ENCODE measurements at places on chromosomes 5 and 9.

DNA sequence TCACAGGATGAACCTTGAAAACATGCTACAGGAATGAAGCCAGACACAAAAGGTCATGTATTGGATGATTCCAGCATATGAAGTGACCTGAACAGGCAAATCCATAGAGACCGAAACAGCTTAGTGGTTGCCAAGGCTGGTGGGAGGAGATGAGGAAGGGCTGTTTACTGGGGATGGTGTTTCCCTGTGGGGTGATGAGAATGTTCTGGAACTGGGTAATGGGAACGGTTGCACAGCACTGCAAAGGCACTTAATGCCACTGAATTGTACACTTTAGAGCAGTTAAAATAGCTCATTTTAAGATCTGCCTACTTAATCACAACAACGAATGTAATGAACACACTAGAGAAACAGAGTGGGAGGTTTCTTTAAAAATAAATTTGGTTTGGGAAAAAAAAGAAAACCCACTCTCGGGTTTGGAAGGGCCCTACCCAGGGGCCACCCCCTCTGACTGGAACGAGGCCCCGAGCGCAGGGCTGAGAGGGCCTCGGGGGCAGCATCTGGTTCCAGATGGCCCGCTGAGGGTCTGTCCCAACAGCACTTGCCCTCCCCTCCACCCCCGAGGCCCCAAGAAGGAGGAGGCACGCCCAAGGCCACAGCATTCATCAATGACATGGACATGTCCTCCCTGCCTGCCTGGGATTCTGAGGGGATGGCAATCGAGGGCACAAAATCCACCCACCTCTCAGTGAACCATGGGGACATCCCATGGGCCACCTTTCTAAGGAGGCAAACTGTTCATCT is 31.7 kb downstream of the SARDH start:
- no peak for DNase-seq

- peak; percentile 45 for DNase-seq
Observed at GRCh38 chr5:123036391-123037103, at the start of gene PPIC. TSS of gene PPIC (minus strand) at chr5:123036725. CDS start at chr5:123036625, 100 bp downstream.

DNA sequence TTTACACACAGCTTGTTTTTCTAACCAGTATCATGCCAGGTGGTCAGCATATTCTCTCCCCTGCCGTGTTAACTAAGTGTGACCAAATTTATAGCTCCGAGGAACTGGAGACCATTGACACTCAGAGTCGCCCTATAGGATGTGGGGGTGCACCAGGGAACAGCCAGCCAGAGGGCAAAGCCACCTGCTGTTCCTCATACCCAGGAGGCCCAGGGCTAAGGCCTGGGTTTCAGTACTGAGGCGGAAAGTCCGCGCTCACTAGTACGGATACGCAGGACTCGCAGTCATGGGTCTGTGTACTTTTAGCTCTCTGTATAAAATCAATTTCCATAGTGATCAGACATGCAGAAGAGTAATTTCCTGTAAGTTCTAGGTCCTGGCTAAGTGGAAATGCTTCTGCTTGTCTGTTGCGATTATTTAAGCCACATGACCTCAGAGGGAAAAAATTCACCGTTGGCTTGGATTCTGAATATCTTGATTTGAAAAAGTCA is 247.0 kb downstream of the AOPEP start:
- no peak for DNase-seq

DNA sequence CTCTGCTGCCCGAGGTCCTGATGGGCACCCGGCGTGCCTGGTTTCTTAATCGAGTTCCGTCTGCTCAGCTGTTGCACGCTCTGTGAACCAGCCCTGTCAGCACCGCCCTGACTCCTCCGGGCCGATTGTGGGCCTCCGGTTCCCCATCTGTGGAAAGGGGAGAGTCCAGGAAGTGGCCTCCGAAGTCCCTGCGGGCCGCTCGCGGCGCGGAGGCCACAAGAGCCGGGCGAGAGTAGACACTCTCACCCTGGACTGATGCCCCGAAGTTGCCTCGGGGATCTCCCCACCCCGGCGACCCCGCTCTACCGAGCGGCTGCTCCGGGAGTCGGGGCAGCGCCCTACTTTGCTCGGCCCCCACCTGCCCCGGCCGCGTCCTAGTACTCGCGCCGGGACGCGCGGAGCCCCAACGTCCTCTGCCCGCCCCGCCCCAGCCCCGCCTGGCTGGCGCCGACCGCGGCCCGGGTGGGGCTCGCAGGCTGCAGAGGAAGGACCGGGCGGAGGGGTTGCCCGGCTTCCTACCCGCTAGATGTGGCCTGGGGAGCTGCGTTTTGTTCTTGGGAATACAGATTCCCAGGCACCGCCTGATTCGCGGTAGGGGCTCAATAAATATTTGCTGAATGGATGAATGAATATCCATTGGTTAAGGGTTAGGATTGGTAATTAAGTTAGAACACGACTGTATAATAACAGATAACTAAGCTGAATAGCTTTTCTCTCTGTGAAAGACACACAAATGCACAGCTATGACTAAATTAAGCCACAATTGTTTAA is 935 bp upstream of the ZNF367 start:
- DNase-seq = peak; percentile 60

DNA sequence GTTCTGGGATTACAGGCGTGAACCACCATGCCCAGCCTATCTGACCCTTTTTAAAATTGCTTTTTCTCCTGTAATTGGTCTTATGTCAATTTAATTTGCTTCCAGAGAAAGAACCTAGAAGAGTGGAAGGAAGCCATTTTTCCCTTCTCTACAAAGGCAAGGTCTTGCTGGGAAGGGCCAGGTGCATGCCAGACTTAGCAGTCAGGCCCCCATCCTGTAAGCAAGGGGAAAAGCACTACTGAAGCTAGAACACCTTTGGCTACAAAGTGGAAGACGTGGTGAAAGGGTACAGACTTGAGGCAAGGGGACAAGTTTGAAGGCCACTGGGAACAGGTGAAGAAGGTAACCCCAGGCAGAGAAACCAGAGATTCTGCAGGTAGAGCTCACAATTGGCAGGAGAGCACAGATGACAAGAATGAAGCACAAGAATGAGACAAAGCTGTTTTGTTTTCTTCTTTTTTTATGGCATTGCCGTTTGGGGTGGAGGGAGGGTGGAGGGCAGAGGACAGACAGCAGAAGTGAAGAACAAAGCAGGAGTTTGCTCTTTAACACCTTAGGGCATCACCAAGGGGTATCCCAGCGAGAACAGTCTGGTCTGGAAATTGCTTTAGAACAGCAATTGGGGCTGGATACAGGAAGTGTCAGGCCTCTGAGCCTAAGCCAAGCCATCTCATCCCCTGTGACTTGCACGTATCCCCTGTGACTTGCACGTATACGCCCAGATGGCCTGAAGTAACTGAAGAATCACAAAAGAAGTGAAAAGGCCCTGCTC is 72.9 kb downstream of the SERINC5 start:
- DNase-seq = no peak

DNA sequence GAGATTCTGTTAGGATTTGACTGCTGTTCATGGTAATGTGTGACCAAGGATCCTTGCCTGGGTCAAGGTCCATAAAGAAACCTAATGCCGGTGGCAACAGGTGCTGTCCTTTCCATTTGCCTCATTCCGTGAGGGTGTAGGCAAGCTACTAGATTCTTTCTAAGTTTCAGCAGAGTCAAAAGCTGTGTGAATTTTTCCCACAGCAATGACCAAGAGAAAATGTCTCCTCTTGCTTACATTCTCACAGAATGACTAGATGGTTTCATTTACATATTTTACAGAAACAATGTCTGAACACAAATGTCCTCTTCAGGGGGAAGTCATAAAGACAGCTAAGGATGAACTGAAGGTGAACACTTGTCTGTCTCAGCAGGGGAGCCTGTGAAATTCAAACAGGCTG is 75.3 kb upstream of the SV2C start:
- DNase-seq = no peak

GRCh38 chr5:76351176-76351575 is 51.9 kb upstream of the IQGAP2 start:
- DNase-seq = no peak

DNA sequence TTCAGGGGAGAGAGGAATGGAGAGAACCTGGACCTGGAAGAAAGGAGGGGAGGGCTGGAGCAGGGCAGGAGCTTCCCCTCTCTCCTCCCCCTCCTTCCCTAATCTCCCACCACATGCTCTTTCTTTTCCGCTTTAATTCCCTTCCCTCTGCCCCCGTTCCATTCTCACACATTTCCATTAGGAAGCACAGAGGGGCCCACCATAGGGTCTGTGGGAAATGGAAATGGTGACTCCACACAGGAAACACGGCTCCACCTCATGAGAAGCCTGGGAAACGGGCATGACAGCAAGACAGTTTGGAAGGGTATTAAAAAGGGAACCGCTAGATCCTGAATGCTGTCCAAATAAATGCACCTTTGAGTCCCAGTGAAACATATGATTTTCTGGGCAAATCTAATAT is 64.9 kb upstream of the ENTREP1 start:
- DNase-seq = no peak

- no peak for DNase-seq
Observed at GRCh38 chr5:100818340-100818739, 84.7 kb downstream of the ST8SIA4 start.

DNA sequence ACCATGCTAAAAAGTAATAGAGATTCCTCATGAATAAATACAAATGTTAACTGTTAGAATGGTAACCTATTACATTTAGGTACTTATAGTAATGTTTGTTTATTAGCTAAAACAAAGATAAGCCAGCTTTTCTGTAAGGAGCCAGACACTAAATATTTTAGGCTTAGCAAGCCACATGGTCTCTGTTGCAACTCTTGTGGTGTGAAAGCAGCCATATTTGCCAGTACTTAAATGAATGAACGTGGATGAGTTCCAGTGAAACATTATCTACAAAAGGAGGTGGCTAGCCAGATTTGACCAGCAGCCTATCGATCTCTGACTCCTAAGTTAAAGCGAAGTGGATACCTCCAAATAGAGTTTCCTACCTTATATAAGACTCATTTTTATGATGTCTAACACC is 331.6 kb downstream of the CDH12 start:
- DNase-seq = no peak

DNA sequence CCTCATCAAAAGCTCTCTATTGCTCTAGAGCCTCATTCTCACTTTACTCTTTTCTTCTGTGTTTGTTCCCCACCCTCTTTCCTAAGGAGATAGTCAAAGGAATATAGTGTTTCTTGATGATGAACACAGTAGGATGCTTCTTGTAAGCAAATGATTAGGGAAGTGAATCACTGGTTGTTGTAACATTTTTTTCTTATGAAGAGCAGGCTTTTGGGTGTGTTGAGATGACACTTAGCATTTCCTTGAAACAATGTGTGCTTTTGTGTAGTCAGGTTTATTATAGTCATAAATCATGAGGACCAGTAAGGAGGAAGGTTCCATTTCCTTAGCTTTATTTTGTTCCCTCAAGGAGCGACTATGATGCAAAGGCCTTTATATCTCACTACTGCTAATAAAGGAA is 1991.3 kb upstream of the C9orf72 start:
- no peak for DNase-seq

DNA sequence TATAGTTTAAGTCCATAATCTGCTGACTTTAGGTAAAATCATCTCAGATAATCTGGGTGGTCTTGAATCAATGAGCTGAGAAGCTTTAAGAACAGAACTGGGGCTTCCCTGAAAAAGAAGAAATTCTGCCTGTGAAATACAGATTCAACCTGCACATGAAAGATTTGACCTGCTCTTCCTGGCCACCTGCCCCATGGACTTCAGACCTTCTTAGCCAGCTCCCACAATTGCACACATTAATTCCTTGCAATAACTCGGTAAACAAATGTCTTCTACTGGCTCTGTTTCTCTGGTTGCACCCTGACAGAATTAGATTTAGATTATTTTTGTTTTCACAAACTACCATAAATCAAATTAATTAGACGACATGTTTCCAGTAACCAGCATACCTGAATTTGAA is 2117.9 kb upstream of the C9orf72 start:
- DNase-seq = no peak

GRCh38 chr5:108743846-108744245 is 3.9 kb upstream of the FER start:
- no peak for DNase-seq

GRCh38 chr9:8157683-8158324 is 358.2 kb upstream of the DMAC1 start:
- DNase-seq = no peak

DNA sequence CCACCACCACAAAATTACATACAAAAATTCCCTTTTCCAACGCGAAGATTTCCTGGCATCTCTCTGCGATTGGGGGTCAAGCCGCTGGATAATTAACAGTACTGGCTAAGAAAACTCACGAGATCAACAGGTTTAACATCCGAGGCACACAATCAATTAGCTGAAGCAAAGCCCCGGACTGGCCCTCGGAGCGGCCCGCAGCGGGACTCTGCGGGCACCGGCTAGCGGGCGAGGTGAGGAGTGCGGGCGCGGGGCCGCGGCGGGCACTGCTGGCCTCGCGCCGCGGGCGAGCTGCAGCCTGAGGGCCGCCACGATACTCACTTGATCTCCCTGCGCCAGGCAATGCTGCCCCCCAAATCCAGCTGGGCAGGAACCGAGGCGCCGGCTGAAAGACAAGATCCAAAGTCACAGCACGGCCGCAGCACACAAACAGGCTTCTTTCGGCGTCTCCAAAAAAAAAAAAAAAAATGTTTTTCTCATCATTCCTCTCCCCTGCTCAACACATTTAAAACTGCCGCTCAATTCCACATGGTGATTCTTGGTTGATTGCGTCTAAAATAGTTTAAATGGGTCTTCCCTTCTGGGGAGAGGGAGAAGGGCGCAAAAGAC is 210.2 kb downstream of the MEF2C start:
- no peak for DNase-seq

- DNase-seq = no peak
Observed at GRCh38 chr9:131487621-131488031, 15.1 kb upstream of the POMT1 start.

DNA sequence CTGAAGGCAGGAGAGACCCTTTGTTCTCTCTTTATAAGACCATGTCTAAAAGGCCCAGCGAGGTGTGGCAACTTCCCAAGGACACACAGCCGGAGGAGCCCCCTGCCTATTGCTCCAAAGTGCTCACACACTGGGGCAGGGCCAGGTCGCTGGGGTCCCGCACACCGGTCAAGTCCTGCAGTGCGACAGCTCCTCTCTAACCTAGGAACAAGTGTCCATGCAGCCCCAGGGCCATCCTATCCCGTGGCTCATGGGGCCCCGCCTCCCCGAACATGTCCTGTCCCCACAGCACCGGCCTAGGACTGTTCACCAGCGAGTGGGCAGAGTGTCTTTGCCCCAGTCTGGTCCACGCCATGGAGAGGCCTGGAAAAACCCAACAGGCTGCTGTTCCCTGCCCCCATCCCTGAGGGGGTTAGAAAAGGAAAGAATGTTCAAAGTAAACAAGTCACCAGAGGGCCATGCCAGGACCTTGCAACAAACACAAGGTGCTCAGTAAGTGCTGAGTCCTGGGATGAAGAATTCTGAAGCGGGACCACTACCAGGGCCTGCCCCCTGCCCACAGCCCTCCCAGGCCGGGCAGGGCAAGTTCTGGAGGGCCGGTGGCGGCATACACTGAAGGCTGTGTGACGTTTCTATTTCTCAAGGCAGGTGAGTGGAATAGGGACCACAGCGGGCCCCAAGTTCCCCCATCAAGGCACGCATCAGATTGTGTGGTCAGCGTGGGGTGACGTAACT is 938 bp downstream of the NINJ1 start:
- DNase-seq = no peak

Data from NCI-H1694 treated with DMSO at 0.1 percent for 48 hours (cell line).